ENCODE measurements at places on chromosomes 16 and 17.

- DNase-seq, result no peak
Observed at GRCh38 chr16:11091021-11091785, 146.8 kb downstream of the CLEC16A start.

DNA sequence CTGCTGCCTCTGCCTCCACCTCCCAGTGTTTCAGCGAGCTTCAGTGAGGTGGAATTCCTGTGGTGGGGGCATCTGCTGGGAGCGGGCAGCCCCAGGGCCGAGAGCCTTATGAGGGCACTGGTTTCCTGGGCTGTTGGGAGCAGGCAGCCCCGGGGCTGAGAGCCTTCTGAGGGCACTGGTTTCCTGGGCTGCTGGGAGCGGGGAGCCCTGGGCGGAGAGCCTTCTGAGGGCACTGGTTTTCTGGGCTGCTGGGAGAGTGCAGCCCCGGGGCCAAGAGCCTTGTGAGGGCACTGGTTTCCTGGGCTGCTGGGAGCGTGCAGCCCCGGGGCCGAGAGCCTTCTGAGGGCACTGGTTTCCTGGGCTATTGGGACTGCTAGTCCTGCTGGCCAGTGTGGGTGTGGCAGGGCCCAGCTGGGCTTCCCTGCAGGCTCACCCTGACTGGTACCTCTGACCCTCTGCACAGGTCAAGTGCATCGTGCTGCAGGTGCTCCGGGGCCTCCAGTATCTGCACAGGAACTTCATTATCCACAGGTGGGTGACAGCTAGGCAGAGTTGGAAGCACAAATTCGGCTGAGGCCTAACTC lies 5.6 kb downstream of the CDK10 start:
- no peak for DNase-seq

GRCh38 chr17:77365584-77366186 lies 224.9 kb downstream of the SEC14L1 start:
- no peak for DNase-seq

DNA sequence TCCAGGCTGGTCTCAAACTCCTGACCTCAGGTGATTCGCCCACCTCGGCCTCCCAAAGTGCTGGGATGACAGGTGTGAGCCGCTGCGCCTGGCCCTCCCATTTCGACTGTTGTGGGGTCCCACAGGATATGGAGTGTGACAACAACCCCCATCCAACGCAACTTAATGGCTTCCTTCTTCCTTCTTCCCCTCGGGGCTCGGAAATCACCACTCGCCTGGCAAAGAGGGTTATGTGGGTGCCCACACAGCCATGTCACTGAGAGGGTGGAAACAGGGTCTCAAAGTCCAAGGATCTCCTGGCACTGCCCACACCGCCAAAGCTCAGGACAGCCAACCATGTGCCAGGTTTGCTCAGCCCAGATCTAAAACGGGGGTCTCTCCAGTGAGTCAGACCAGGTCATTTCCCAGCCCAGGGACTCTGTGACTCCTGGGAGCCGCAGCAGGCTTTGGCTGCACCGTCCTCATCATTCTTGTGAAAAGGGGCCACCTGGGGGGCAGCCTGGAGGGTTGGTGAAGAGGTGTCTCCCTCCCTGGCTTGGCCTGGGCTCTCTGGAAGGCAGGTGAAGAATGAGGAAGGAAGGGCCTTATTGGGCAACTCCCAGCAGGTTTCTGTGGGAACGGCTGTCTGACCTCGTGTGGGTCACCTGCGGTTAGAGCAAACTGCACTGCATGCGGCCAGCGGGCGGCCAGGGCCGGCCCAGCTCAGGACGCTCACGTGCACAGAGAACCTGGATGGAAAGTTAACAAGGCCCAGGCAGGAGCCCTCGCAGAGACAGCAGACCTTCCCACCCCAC lies 25.3 kb upstream of the LITAF start:
- no peak for DNase-seq

DNA sequence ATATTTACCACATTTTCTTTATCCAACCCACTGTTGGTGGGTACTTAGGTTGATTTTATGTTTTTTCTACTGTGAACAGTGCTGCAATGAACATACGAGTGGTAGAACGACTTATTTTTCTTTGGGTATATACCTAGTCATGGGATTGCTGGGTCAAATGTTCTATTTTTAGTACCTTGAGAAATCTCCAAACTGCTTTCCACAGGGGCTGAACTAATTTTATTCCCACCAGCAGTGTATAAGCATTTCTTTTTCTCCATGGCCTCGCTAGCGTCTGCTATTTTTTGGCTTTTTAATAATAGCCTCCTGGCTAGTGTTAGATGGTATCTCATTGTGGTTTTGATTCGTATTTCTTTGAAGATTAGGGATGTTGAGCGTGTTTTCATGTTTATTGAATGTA lies 202.3 kb downstream of the LGALS9B start:
- DNase-seq, result no peak

GRCh38 chr16:77611386-77611785 lies 110.9 kb upstream of the NUDT7 start:
- DNase-seq, result no peak

DNA sequence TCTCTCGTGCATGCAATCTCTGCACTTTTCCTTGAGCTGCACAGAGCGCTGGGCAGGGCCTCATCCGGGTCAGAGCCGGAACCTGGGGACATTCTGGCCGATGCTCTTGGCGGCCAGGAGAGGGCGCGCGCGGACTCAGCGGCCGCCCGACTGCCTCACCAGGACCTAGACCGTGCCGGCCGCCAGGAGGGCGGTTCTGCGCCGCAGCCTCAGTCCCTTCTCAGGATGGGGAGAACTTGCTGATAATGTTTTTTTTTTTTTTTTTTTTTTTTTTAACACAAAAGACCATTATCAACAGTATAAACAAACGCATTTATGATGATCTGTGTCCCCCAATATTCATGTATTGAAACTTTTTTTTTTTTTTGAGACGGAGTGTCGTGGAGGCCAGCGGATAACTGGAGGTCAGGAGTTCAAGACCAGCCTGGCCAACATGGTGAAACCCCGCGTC lies 8.1 kb upstream of the FLYWCH2 start:
- peak; percentile 63 for DNase-seq

DNA sequence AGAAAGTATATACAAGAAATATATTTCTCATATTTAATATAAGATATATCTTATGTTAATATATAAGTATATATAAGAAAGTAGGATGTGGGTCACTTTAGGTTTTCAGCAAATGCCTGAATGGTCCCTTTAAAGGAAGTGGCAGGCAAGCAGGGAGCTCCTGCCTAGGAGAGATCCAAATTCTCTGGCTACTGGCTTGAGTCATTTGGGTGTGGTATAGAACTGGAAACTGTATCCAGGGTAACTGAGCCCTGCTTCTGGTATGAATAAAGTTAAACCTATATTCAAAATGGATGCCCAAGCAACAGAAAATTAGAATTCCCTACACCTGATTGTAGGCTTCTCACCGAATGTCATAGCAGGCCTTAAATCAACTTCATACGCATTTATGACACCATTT lies 144.4 kb downstream of the ZNF18 start:
- DNase-seq, result no peak

- DNase-seq, result no peak
Observed at GRCh38 chr17:66372182-66372581, 69.8 kb downstream of the PRKCA start.

GRCh38 chr16:19167710-19168370 lies at the start of gene SYT17:
TSS of gene SYT17 (plus strand) at chr16:19168240. CDS start at chr16:19168647, 407 bp downstream.
- peak; percentile 15 for DNase-seq

GRCh38 chr17:78637643-78638420 lies 60.6 kb upstream of the DNAH17 start:
- no peak for DNase-seq

DNA sequence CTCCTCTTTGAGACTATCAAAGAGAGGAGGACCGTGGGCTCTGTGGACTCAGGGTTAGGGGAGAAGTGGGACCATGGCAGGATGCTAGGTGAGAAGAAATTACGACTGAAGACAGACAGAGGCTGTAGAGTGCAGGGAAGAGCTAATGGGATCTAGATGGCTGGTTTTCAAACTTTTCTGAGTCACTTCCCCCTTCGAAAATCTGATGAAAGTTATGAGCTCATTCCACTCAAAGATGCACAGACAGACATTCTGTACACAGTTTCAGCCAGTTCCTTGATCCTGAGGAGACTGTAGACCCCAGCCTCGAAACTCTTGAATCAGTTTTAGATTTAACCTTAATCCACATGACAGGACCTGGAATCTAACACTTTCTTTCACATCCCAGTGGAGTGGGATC lies 40.7 kb downstream of the RGS9 start:
- DNase-seq, result no peak

GRCh38 chr17:55726440-55726839 lies 3.8 kb upstream of the TMEM100 start:
- no peak for DNase-seq

- no peak for DNase-seq
Observed at GRCh38 chr16:9906218-9906617, 276.0 kb downstream of the GRIN2A start.

GRCh38 chr16:75402821-75403475 lies 30.4 kb downstream of the CFDP1 start:
- peak; percentile 5 for DNase-seq

DNA sequence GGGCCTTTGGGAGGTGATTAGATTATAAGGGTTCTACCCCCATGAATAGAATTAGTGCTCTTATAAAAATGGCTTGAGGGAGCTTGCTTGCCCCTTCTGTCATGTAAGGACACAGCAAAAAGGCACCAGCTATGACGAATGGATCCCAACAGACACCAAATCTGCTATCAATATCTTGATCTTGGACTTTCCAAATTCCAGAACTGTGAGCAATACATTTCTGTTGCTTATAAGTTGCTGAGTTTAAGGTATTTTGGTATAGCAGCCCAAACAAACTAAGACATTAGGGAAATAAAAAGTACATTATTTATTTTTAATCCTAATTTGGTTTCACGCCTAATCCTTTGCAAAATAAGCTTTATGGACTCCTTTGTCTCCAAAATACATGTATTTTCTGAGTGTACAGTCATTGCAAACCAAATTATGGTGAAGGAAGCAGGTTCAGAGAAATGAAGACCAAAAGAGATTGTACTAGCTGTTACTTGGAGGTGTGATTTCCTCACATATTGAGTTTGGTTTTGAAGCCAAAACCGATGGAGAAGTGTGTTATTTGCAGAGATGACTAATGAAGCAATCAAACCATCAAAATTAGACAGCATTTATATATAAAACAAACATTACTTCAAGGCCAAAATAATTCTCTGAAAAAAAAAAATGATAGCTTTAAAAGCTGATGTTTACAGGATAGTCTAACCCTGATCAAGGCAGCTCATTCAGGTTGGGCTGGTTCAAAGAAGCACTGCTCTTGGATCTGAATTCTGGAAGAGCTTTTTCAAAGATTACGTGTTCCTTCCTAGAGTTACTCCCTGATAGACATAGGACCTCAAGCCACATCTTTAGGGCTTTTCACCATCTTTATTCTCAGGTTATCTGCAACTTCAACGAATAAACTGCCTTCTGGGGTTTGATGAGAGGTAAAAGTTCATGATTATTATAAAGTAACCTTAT lies 71.6 kb downstream of the MYO1D start:
- no peak for DNase-seq

- DNase-seq, result no peak
Observed at GRCh38 chr16:65763640-65764305, 602.7 kb upstream of the CDH5 start.

DNA sequence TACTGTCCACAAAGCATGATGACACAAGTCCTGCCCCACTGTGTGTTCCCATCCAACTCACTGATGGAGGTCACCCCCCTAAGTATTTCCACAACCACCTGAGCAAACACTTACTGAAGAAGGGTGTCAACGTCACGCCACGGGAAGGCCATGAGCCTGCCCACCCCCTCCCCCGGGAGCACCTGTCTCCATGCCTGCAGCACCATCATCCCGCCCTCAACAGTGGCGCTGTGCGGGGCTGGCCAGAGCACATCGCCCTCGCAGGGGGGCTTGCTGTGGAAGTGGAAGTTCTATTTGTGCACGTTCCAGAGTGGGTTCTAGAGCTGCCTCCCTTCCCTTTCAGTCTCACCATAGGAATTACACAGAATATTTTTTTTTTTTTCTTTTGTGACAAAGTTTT lies 4.3 kb upstream of the MBTPS1 start:
- no peak for DNase-seq

DNA sequence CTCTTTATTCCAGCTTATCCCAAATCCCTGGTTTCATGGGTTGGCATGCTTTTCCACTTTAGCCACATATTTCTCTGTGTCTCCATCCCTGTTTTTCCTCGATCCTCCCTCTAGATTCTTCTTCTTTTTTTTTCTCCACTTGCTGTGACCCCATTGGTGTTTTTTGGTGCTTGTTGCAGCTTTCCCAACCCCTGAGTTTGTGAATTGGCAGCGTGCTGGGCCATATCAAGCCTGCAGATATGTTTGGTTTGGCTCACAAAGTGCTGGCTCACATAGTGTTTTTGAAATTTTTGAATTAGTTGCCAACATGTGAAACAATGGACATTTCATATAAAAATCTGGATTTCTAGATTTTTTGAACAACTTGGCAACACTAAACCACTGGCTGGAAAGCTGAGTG lies 8.8 kb downstream of the GPR139 start:
- no peak for DNase-seq

GRCh38 chr16:30777591-30778297 lies 9.3 kb downstream of the ZNF629 start:
- no peak for DNase-seq

- DNase-seq, result no peak
Observed at GRCh38 chr16:85036236-85037049, 8.8 kb downstream of the KIAA0513 start.

GRCh38 chr17:29048440-29049368 lies 5.8 kb downstream of the PIPOX start:
- no peak for DNase-seq

- DNase-seq, result peak; percentile 74
Observed at GRCh38 chr17:43398724-43399595, at the start of gene ARL4D. TSS of gene ARL4D (plus strand) at chr17:43398993. CDS start at chr17:43399733, 740 bp downstream.

GRCh38 chr17:10305398-10305797 lies 67.4 kb downstream of the MYH13 start:
- no peak for DNase-seq

- no peak for DNase-seq
Observed at GRCh38 chr16:87420026-87421002, 28.2 kb downstream of the MAP1LC3B start.

DNA sequence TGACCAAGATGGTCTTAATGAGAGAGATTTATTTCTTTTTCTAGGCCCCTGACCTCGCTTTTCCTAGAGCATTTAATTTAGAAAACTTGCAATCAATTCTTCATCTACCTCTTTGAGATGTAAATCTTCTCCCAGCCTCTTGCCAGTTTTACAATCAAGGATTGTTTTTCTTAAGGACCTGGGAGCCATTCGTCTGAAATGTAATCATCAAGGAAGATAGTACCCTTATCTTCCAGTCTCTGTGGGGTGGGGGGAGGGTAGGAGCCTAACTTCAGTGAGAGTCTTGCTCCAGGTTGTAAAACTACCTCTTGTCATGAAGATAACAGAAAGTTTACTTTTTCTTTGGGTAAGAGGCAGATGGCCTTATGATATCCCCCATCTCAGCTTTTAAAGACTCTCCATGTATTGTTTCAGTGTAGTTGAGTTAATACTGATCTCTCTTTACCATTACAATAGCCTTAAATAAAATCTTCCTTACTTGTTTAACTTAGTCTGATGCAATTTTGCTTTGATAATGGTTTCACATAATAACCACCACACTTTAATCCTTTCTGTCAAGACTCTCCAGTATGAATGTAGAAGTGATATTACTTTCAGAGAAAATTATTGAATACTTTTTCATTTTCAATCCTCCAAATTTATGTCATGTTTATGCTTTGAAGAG lies 110.2 kb upstream of the CPHXL start:
- no peak for DNase-seq

Data from stimulated activated CD4-positive, alpha-beta T cell treated with anti-CD3 and anti-CD28 coated beads, Interleukin-1b, Interleukin-23, amount 100 ng/mL, for 4 hours (primary cell).